ENCODE measurements at places on chromosomes 3 and 15. TPM values are rescaled to one million over a fixed set of nuclear protein-coding genes. Genes with fewer than 3 reads are reported as not detected.

GRCh38 chr3:32186097-32186496 is 52.4 kb upstream of the CMTM8 start:
- DNase-seq, result no peak

GRCh38 chr15:93759629-93760028 is 471.7 kb upstream of the MCTP2 start:
- no peak for DNase-seq

- DNase-seq, result no peak
These were observed 272.6 kb downstream of the EPHA3 start for GRCh38 chr3:89380016-89380415.

GRCh38 chr3:138332472-138333073 is 2.9 kb upstream of the NME9 start:
- DNase-seq, result no peak

- no peak for DNase-seq
These were observed 90.7 kb upstream of the GOLIM4 start for GRCh38 chr3:168186293-168186983.

- no peak for DNase-seq
These were observed 93.7 kb downstream of the MYLK start for GRCh38 chr3:123790254-123791072.

GRCh38 chr3:4523710-4524698 is 30.9 kb downstream of the ITPR1 start:
- DNase-seq, result peak; percentile 70

DNA sequence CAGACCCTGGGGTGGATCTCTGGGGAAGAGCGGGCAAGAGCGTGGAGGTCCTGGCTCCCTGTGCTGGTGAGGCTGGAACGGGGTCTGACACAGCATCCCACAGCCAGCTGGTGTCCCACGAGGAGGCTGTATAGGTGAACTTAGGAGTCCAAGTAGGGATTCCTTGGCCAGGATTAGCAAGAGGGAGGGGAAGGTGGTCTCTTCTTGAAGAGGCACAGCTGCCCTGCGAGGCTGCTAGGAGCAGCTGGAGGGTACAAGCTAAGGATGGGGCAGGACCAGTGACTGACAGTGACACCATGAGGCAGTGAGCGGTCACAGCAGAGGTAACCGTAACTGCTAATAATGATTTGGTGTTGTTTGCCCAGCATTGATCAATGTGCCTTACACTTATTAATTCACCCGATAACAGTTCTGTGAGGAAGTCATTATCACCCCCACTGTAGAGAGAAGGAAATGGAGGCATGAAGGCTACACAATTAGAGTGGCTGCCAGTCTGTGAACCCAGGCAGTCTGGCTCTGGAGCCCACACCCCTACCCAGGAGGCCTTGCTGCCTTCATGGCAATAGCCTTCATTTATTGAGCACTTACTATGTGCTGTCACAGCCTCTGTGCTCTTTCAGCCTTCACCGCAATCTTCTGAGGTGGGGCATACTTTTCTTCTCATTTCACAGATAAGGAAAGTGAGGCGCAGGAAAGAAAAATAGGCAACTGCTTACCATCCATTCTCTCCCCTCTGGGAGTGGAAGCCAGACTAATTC is 59.4 kb downstream of the TMEM44 start:
- DNase-seq, result no peak

GRCh38 chr3:188220988-188221818 is 67.2 kb downstream of the LPP start:
- DNase-seq, result no peak

DNA sequence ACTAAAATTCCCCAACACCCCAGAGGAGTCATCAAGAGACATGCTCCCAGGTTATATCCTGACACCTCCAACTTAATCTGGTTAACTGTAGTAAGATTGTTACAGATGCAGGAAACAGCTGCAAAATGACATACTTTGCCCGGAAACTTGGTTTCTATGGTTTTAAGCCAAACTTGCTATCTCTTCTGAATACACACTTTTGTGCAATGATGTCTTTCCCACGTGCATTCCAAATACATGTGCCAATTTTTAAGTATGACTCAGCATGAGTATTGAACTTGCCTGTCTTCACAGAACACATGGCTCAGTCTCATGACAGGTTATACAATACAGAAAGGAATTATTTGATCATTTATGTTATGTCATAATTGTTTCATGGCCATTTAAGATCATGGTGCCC is 207.0 kb upstream of the DCBLD2 start:
- DNase-seq, result peak; percentile 24

GRCh38 chr3:41274944-41275668 is 75.8 kb downstream of the CTNNB1 start:
- DNase-seq, result no peak

- peak; percentile 51 for DNase-seq
These were observed 401.2 kb upstream of the CDIN1 start for GRCh38 chr15:36178303-36178633.

DNA sequence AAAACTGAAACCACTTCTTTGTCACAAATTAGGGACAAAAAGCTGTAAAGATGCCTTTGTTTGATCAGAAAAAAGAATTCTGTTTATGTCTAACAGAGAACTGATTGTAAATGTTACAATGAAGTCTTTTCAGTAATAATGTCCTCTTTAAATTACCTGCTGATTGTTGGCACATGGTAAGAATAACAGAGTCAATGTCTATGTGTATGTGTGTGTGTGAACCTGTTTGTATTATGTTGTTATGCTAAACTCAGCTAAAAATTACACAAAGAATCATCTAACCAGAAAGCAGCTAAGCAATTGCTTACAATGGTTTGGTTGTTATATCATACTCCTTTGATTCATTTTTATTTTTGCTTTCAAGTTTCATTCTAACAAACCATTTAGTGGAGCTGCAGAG is 159.1 kb upstream of the PDZRN3 start:
- DNase-seq, result no peak

DNA sequence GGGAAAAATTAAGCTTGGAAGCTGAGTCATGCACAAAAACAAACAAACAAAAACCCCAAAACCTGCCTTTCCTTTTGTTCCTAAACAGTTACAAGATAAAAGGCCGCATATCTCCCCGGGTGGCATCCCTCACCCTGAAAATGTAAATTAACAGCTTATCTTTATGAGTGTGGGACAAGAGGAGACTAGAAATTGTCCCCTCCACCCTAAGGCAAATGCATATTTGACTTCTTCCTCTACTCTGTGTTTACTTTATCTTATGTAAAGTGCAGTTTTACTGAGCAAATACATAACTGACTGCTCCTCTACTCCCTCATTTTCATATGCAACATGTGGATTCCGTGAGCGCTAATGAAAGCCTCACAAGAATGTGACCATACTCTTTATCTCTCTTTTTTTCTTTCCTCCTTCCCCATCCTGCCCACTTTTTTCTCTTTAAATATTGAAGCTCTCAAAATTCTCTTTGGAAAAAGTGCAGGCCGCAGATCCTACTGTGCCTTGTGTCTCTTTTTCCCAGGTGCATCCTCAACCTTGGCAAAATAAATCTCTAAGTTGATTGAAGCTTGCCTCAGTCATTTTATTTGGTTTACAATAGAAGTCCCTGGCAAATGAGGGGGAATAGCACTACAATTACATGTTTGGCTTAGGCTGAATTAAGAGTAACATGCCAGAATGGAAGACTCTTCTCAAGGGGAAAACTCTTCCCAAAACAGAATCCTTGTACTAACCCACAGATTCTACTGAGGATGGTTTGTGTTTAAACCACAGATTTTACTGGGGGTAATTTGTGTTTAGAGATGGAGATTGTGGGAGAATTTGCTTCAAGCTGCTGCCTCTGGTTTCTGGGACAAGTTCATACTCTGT is 72.7 kb upstream of the WDR72 start:
- DNase-seq, result no peak

DNA sequence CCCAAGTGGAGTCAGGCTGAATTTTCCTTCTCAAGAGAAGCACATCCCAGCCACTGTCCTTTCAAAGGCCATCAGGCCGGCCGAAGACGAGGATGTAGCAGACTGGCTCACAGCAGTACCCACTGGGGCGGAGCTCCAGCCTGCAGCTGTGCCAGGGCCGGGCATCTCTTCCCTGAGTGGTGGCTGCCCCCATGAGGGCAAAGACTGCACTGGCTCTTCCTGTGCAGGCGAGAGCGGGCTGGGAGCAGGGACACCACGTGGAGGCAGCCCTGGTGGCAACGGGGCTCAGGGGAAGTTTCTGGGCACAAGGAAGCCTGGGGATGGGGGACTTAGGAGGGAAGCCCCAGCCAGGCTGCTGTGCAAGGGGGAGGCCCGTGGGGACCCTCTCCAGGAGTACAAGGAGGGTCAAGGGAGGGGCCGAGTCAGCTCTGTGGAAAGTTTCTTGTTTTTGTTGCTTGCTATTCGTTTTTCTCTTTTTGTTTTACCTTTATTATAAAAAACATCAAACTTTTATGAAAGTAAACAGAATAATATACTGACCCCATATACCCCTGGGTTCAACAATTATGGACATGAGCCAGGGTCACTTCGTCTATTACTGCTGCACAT is 66.1 kb downstream of the RPN1 start:
- peak; percentile 24 for DNase-seq

- no peak for DNase-seq
These were observed 138.6 kb upstream of the MEF2A start for GRCh38 chr15:99427210-99427609.

- no peak for DNase-seq
These were observed 22.4 kb downstream of the FNDC3B start for GRCh38 chr3:172061724-172062184.

DNA sequence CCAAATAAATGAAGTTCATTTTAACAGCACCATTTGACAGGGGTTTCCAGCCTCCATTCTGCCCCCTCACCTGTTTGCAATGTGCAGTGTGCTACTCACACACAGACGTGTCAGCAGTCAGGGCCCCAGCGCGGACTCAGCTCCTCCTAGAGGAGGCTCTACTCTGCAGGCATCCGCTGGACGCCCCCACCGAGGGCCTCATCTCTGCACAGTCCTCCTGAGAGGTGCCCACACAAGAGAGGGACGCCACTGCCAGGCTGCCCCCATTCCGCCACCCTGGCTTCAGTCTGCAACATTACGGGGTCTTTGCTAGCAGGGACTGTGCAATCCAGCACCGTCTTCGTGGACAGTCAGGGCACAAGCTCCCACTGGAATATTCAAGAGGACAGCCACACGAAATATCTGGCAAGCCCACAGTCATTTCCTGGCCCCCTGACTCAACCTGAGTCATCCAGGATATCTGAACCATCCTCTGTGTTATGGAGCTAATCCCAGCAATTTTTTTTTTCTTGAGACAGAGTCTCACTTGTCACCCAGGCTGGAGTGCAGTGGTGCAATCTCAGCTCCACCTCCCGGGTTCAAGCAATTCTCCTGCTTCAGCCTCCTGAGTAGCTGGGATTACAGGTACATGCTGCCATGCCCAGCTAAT is 255.0 kb downstream of the OCA2 start:
- no peak for DNase-seq

GRCh38 chr15:90234096-90234988 is at the start of gene GDPGP1:
Gene GDPGP1 (plus strand): TSS chr15:90234209. CDS start chr15:90240909, 6,700 bp downstream.
- no peak for DNase-seq

DNA sequence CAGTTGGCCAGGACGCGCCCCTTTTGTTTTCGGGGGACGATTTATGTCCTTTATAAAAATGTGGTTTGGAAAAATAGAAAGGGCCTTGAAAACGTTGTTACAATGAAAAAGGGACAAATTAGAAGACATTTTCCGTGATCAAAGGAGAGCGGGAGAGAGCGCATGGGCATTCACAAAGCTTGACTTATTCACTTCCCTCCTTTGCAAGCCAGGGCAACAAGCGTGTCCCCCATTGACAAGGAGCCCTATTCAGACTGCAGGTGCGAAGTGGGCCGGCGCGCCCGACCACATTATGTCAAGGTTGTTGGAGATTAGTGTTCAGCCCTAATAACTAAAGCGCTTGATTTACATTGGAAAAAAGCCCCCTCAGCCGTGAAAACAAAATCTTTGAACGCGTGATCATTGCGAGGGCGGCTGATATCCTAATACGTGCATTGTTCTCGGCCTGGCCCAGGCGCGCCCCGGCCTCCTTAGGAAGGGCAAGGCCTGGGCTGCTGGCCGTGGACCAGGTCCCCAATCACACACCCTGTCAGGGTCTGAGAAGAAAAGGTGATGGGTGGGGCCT is 25.9 kb downstream of the ZIC4 start:
- no peak for DNase-seq

CHL1 gene
- polyA plus RNA-seq, result 3.5 TPM

FOXL2NB gene
- polyA plus RNA-seq, result 0.08 TPM

CCR5 gene
- polyA plus RNA-seq, result 0.29 TPM

NPAP1 gene
- 0.03 TPM for polyA plus RNA-seq

ADGRG7 gene
- not detected for polyA plus RNA-seq

CD200 gene
- 15.1 TPM for polyA plus RNA-seq

SST gene
- polyA plus RNA-seq, result not detected

PIK3CA gene
- polyA plus RNA-seq, result 21.7 TPM

CADM2 gene
- polyA plus RNA-seq, result 5.5 TPM

ALCAM gene
- 46.7 TPM for polyA plus RNA-seq

QARS1 gene
- 302 TPM for polyA plus RNA-seq

TUSC7 gene
- polyA plus RNA-seq, result not detected

LRRC31 gene
- polyA plus RNA-seq, result not detected

REC114 gene
- polyA plus RNA-seq, result not detected

DOCK3 gene
- polyA plus RNA-seq, result 0.18 TPM

BTLA gene
- polyA plus RNA-seq, result not detected
